AG08395 (cell line): ENCODE measurements at places on chromosomes 7 and 10.

GRCh38 chr10:97123765-97124164, 62.0 kb downstream of the SLIT1 start:
- DNase-seq: no peak

- no peak for DNase-seq
These were observed 17.0 kb upstream of the LFNG start for GRCh38 chr7:2502647-2502966.

- no peak for DNase-seq
These were observed 15.1 kb upstream of the CRYGN start for GRCh38 chr7:151454932-151455530.

GRCh38 chr7:836429-836828, 4.2 kb downstream of the SUN1 start:
- DNase-seq: peak; percentile 49

DNA sequence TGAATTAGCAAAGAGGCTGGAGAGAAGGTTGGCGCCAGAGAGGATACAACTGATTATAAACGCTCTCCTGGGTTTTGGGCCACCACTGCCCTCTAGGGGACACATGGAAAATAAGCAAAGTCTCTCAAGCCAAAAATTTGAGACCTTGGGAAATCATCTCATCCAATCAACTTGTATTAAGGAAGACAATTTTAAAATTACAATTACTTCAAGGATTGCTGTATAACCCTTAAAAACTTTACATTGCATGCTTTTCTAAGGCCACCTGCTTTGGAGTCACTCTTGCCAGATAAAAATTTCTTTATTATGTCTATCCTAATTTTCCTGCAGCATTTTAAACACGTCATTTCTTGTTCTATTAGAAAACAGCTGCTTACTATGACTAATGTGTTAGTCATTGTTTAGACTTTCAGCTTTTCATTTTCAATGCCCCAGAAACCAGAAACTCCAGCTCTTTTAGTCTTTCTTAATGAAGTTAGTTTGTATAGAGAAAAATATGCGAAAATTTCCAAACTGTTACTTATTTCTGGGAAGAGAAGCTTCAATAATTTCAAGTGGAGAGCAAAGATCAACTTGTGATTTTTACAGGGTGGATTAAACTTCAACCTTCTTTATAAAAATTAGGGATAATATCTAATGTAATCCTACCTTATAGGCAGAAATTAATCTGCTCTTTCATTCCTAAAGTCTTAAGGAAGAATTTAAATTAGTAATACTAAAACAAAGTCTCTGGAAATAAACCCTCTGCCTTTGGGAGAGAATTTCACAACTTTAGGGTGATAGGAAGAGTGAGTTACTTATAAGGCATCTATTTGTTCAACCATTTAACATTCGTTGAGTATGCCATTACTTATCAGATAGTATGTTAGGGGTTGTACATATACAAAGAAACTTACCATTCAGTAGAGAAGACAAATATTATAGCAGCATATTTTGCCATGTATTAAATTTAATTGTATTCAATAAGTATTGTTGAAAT, 20.6 kb upstream of the RHOBTB1 start:
- DNase-seq: peak; percentile 80

DNA sequence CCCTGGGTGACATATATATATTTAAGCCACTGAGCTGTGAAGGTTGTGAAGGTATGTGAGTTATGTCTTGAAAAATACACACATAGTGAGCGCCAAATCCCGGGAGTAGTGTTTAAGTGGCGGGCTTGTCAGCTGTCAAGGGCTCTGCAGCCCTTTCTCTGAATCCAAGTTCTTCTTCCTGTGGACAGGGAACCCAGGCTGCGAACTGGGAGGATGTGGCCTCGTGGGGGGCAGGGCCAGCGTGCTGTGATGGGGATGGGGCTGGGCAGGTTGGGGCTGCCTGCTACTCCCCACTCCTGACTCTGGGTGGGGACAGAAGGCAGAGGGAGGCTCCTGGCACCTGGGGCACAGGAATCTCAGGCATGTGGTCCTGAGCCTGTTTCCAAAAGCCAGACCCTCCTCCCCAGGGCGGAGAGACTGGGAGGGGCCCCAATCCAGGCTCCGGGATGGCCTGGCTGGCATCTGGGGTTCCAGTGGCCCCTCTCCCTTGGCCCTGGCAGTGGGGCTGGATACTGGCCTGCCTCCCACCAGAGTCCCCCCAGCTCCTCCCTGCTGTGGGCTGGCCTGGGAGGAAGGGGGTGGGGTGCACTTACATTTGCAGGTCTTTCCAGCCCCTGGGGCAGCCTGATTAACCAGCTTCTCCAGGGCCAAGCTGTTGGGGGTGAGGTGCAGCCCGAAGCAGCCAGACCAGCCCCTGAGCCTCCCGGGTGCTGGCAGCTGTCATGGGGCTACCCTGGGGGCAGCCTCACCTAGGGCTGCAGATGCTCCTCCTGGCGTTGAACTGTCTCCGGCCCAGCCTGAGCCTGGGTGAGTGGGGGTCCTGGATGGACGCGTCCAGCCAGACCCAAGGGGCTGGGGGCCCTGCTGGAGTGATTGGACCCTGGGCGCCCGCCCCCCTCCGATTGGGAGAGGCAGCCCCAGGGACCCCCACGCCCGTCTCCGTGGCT, at the start of gene UPK3B:
UPK3B (plus strand) TSS at position 622 of the 947 bp plus-strand sequence; CDS start at position 723, 101 bp downstream.
- DNase-seq: no peak

DNA sequence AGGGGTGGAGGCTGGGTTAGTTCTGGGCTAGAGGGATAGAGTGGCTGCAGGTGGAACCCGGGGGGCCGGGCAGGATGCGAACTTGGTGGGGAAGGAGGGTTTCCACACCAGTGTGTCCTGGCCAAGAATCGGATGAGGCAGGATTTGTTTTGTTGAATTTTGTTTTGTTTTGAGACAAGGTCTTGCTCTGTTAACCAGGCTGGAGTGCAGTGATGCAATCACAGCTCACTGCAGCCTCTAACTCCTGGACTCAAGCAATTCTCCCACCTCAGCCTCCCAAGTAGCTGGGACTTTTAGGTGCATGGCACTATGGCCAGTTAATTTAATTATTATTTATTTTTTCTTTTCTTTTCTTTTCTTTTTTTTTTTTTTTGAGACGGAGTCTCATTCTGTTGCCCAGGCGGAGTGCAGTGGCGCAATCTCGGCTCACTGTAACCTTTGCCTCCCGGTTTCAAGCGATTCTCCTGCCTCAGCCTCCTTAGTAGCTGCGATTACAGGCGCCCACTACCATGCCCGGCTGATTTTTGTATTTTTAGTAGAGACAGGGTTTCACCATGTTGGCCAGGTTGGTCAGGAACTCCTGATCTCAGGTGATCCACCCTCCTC, 13.0 kb upstream of the PPP1R35 start:
- no peak for DNase-seq

- no peak for DNase-seq
These were observed 102.4 kb upstream of the LYZL2 start for GRCh38 chr10:30731963-30732362.

- peak; percentile 50 for DNase-seq
These were observed at the start of gene PRRT4 for GRCh38 chr7:128361411-128362379. TSS of gene PRRT4 (minus strand) at chr7:128361690.

DNA sequence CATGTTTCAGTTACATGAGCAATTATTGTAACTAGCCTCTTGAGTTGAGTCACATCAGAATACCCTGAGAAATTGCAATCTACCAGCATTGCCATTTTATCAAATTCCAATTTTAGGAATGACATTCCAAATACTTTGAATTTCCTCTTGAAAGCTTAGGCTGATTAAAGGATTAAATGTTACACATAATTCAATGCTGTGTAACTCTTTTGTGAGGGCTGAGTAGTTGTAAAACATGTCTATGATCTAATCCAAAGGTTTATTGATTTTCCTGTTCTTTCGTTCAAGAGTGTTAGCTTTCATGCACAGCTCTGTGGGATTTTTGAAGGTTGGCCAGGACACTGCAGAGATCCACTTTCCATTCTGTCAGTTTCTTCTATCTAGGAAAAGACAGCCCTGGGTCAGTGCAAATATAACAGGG, 193.1 kb downstream of the SORCS1 start:
- no peak for DNase-seq

DNA sequence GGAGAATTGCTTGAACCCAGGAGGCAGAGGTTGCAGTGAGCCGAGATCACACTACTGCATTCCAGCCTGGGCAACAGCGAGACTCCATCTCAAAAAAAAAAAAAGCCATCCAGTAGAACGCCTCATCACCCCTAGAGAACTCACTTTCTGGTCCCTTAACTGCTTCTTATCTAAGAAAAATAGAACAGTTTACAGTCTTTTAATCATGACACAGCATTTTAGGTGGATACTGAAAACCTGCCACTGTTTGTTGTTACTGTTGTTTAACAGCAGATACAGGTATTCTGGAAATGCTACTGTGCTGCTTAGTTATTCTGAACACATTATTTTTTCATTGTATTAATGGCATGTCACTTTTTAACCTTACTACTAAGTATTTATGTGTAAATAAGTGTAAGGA, 624.3 kb upstream of the GHITM start:
- no peak for DNase-seq

- peak; percentile 61 for DNase-seq
These were observed 439.1 kb downstream of the AUTS2 start for GRCh38 chr7:70037171-70037933.

DNA sequence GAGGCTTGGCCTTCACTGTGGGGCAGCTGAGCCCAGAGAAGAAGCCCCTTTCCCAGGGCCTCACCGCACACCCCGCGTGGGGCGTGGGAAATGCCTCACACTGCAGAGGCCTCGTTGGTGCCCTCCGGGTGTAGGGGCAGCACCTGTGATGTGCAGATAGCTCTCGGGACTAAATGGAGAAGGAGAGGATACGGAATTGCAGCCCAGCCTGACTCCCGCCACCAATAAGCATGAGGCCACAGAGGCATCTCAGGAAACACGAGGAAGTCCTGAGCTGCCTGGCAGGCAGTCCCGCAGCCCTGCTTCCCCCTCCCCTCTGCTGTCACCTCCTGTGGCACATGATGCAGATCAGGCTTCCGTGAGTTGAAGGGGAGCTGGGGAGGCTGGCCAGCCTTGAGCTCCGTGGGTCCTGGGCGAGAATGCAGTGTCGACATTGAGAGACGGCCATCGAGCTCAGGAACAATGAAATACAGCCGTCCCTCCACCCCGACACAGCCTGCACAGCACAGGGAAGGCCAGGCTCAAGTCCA, 59.6 kb upstream of the PPP2R2D start:
- no peak for DNase-seq

- DNase-seq: no peak
These were observed 118.8 kb downstream of the AOAH start for GRCh38 chr7:36605261-36606051.

DNA sequence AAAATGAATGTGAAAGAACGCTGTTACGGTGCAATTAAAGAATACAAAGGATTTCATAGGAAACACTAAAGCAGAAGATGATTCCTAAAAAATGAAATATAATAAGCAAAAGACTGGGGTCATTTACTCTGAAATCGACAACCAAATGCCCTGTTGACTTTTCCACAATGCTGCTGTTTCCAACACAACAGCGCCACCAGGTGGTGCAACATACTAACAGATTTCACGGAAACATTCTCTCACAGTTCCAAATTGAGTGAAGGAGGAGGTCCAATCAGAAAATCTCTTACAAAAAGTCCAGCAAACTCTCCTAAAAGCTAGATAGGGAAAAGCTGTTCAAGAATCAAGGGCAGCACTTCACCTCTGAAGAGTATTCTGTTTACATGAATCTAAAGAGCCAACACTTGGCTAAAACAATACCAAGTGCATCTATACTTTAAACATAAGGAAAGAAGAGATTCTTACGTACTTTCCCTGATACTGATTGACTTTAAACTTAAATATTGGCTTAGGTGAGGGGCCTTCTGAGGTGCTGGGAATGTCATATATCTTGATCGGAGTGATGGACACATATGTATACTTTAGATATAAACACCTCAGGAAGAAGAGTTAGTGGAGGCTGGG, 55.9 kb downstream of the UPF2 start:
- peak; percentile 81 for DNase-seq

- DNase-seq: no peak
These were observed 85.4 kb downstream of the ICA1 start for GRCh38 chr7:8176370-8177081.

- no peak for DNase-seq
These were observed 236.8 kb upstream of the LRRN3 start for GRCh38 chr7:110854166-110854565.

DNA sequence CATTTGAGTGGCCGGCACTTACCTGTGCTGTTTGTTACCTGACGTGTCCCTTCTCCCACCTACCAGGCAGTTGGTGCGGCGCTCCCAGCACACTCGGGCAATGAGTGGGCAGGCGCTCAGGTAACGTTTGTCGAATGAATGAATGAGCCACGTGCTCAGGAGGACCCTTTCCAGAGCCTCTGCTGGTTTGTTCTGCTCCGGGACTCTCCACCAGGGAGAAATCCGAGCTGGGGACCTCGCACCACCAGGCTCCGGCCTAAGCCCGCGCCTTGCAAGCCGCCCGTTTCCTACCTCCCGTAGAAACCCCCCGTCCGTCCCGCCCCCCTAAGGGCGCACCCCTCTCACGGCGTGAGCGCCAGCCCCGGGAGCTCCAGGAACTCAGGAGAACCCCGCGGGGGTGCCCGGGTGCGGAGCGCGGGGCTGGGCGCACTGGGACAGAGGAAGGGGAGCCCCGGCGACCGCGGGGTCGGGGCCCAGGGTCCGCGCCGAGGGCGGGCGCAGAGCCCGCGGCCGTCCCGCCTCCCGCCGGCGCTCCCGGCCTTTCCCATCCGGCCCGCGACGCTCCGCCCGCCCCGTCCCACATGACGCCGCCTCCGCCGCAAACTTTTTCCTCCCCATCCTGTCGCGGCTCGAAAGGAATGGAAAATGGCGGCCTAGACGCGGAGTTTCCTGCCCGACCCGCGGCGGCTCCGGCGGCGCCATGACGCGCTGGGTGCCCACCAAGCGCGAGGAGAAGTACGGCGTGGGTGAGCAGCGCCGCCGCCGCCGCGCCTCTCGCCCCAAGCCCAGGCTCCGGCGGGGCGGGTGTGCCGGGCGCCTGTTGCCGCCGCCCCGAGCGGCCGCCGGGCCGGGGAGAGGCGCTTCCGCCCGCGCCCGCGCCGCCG, at the start of gene DOCK1:
DOCK1 (plus strand) TSS at position 611 of the 884 bp plus-strand sequence; CDS start at position 701, 90 bp downstream.
- peak; percentile 89 for DNase-seq

DNA sequence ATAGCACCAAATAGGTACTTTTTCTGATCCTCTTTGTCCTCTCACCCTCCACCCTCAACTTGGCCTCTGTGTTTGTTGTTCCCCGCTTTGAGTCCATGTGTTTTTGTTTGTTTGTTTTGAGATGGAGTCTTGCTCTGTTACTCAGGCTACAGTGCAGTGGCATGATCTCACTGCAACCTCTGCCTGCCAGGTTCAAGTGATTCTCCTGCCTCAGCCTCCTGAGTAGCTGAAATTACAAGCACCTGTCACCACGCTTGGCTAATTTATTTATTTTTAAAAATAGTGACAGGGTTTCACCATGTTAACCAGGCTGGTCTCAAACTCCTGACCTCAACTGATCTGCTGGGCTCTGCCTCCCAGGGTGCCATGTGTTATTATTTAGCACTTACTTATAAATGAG, 5.3 kb downstream of the ZNF273 start:
- DNase-seq: no peak

- DNase-seq: no peak
These were observed 41.7 kb upstream of the UBE3C start for GRCh38 chr7:157097056-157097329.

- no peak for DNase-seq
These were observed 56.9 kb upstream of the AOAH start for GRCh38 chr7:36781011-36781738.
